ENCODE measurements at places on chromosomes 11 and 22.

DNA sequence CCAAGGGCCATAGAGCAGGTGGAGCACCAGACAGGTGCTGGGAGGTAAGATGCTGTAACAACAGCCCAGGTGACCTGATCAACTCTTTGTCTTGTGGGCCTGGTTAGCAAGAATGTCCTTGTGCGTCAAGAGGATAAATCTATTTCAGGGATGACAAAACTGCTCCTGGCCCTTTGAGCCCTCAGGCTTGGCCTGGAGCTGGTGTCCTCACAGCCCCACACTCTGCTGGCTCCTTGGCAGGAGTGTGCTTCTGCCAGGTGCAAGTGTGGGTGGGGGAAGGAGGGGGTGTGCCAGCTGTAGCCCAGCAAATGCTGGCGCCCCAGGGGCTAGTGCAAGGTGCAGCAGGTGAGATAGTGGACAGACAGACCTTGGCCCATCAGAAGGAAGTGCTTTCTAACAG is 19.5 kb downstream of the AMPD3 start:
- DNase-seq, result no peak
- H3K36me3 ChIP-seq, result peaks cover 13% of the 10 kb centered on the region
- no peak overlapping the region for H3K27ac ChIP-seq
- no peaks in the 10 kb centered on the region for H3K27me3 ChIP-seq
- H3K4me3 ChIP-seq, result no peak overlapping the region

GRCh38 chr11:19889531-19889930 is 176.9 kb downstream of the NAV2 start:
- no peaks in the 10 kb centered on the region for H3K4me1 ChIP-seq
- no peaks in the 10 kb centered on the region for H3K36me3 ChIP-seq
- DNase-seq, result no peak
- H3K27me3 ChIP-seq, result no peaks in the 10 kb centered on the region
- no peak overlapping the region for H3K27ac ChIP-seq

GRCh38 chr22:43923631-43924464 is at the start of gene PNPLA3:
PNPLA3 (plus strand) TSS chr22:43923805; CDS start chr22:43923912, 107 bp downstream.
- no peaks in the 10 kb centered on the region for H3K36me3 ChIP-seq
- no peak for DNase-seq
- H3K27ac ChIP-seq, result peak within 1 kb of the TSS; percentile 60
- H3K4me3 ChIP-seq, result peak within 1 kb of the TSS; percentile 46

GRCh38 chr11:1072821-1073231 is 1.8 kb upstream of the MUC2 start:
- DNase-seq, result no peak
- H3K27me3 ChIP-seq, result peaks cover 65% of the 10 kb centered on the region
- no peak overlapping the region for H3K27ac ChIP-seq
- H3K4me3 ChIP-seq, result no peak overlapping the region
- no peaks in the 10 kb centered on the region for H3K36me3 ChIP-seq
- H3K4me1 ChIP-seq, result peaks cover 16% of the 10 kb centered on the region

DNA sequence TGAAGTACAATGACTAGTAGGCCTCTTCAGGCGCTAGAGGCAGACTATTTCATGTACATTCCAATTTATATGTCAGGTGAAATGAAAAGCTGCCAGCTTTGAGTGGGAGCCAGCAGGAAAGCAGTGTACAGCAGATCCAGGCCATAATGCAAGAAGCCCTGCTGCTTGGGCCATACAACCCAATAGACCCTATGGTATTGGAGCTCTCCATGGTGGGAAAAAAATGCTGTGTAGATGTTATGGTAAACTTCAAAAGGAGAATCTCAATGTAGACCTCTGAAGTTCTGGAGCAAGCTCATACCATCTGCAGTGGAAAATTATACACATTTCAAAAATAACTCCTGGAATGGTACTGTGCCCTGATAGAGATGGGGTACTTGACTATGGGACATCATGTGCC is 71.5 kb upstream of the CD82 start:
- DNase-seq, result no peak
- H3K27me3 ChIP-seq, result no peaks in the 10 kb centered on the region
- H3K4me1 ChIP-seq, result no peaks in the 10 kb centered on the region
- H3K36me3 ChIP-seq, result no peaks in the 10 kb centered on the region

All from esophagus squamous epithelium (tissue), 5 donors.